Aorta (tissue), 5 donors: ENCODE measurements at places on chromosomes 12 and 14. TPM values are rescaled to one million over a fixed set of nuclear protein-coding genes. Genes with fewer than 3 reads are reported as not detected.

DNA sequence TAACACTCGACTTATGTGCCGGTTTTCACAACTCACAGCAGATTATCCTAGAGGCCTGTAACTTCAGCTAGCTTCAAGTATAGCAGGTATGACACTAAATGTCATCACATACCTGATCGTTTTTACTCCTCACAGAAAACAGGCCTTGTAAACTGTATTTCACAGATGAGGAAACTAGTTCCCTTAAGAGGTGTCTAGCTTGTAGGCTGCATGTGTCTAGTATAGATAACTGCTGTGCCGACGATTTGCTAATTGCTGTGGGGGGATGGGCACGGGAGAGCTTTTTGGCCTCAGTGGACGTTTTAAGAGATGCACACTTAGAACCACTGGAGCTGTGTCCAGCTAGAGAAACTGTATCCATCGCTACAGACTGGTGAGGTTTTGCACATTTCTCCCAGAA lies 78.8 kb downstream of the PAPOLA start:
- no peaks in the 10 kb centered on the region for H3K4me1 ChIP-seq
- no peak overlapping the region for H3K4me3 ChIP-seq
- no peaks in the 10 kb centered on the region for H3K36me3 ChIP-seq
- no peak for DNase-seq
- no peak overlapping the region for H3K27ac ChIP-seq
- H3K27me3 ChIP-seq, result no peaks in the 10 kb centered on the region

DNA sequence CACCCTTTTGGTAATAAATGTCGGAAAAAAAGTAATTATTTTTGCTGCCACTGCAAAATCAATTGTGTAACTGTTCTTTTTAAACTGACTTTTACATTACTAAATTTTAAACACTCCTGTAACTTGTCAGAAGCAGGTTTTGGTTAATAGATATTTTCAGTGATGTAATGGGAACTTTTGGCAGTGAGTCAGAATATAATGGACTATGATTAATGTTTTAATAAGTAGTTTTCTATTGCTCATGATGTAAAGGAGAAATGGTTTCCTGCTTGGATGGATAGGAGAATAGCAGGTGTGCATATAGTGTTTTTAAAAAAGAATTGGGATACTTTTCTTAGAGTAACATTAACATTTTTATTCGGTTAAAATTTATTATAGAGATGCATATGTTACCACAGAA lies 58.8 kb downstream of the TRMT5 start:
- no peaks in the 10 kb centered on the region for H3K27me3 ChIP-seq
- H3K4me1 ChIP-seq, result no peaks in the 10 kb centered on the region
- no peak overlapping the region for H3K27ac ChIP-seq

- no peak overlapping the region for H3K27ac ChIP-seq
- no peak for DNase-seq
- H3K36me3 ChIP-seq, result no peaks in the 10 kb centered on the region
- no peaks in the 10 kb centered on the region for H3K4me1 ChIP-seq
- H3K4me3 ChIP-seq, result no peak overlapping the region
These were observed 160.8 kb upstream of the GZMB start for GRCh38 chr14:24794644-24795305.

DNA sequence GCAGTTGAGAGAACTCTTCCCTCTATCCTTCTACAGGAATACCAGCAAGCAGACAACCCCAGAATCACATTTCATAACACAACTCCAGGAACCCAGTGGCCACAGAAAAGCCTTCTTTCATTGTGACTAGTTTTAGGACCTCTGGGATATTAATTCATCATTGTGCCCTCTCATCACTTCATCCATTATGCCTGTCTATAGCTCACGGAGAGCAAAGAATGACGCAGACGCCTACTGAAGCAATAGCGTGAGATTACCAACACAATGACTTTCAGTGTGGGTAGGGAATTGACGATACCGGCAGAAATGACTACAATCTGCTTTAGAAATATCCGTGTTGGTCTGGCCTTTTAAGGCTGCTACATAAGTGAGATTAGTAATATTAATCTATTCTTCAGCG lies 158.1 kb upstream of the FOXG1 start:
- no peak overlapping the region for H3K4me3 ChIP-seq
- no peaks in the 10 kb centered on the region for H3K27me3 ChIP-seq
- H3K27ac ChIP-seq, result no peak overlapping the region
- H3K4me1 ChIP-seq, result no peaks in the 10 kb centered on the region
- DNase-seq, result no peak
- H3K36me3 ChIP-seq, result no peaks in the 10 kb centered on the region

GRCh38 chr12:75560167-75560566 lies 48.8 kb upstream of the KRR1 start:
- H3K27ac ChIP-seq, result no peak overlapping the region
- H3K4me3 ChIP-seq, result no peak overlapping the region

- no peaks in the 10 kb centered on the region for H3K36me3 ChIP-seq
- DNase-seq, result no peak
- H3K27me3 ChIP-seq, result no peaks in the 10 kb centered on the region
- H3K4me3 ChIP-seq, result no peak overlapping the region
- H3K27ac ChIP-seq, result no peak overlapping the region
These were observed 365.0 kb downstream of the CCER1 start for GRCh38 chr12:90589956-90590355.

DNA sequence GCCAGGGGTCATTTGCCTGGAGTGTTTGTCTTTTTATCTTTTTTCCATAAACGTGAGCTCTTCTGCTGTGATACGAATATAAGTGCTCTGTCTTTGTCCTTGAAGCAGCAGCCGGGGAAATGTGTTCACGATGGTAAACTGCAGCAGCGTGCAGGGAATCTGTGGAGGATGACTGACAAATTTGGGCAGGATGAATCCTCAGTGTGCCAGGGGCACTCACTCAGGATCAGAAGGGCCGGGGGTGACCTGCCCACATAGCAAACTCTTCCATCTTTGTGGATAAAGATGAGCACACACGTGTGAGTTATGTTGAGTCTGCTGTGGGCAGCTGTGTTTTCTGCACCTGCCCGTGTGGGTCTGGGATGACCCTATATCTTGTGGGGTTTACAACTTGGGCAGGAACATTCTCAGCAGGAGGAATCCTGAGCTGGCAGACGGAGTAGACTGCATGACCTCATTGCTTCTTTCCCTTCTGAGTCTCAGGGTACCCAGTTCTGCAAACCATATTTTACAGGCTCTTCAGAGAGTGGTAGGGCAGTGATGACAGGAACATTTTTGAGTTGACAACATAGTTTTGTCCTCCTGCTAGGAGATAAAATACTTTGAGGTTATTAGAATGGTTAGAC lies 711 bp downstream of the ANO4 start:
- no peak for DNase-seq
- no peak overlapping the region for H3K4me3 ChIP-seq
- no peaks in the 10 kb centered on the region for H3K27me3 ChIP-seq

- no peak overlapping the region for H3K4me3 ChIP-seq
- H3K36me3 ChIP-seq, result no peaks in the 10 kb centered on the region
- no peak overlapping the region for H3K27ac ChIP-seq
- no peaks in the 10 kb centered on the region for H3K4me1 ChIP-seq
- no peaks in the 10 kb centered on the region for H3K27me3 ChIP-seq
- no peak for DNase-seq
These were observed 60.9 kb upstream of the FUT8 start for GRCh38 chr14:65351493-65352194.

DNA sequence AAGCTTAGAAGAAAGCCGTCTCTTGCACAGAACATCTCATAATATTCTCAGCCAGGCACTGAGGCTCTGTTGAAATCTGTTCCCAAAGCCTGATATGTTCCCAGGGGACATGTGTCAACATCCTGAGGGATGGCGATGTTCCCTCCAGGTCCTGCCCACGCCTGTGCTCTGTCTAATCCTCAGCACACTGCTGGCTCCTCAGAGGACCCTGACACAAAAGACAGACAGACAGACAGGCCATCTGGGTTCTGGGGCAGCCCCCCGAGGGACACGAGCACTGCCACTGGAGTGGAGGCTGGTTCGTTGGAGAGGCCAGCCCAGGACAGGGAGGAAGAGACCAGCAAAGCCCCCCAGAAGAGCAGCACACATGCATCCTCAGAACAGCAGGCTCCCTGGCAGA lies 27.8 kb downstream of the CHGA start:
- H3K27me3 ChIP-seq, result no peaks in the 10 kb centered on the region
- no peak overlapping the region for H3K4me3 ChIP-seq
- H3K27ac ChIP-seq, result no peak overlapping the region
- H3K36me3 ChIP-seq, result no peaks in the 10 kb centered on the region
- no peak for DNase-seq

- H3K4me3 ChIP-seq, result no peak overlapping the region
- H3K27ac ChIP-seq, result no peak overlapping the region
- H3K36me3 ChIP-seq, result no peaks in the 10 kb centered on the region
- no peaks in the 10 kb centered on the region for H3K4me1 ChIP-seq
- H3K27me3 ChIP-seq, result no peaks in the 10 kb centered on the region
These were observed 25.7 kb downstream of the BRMS1L start for GRCh38 chr14:35851823-35852222.

DNA sequence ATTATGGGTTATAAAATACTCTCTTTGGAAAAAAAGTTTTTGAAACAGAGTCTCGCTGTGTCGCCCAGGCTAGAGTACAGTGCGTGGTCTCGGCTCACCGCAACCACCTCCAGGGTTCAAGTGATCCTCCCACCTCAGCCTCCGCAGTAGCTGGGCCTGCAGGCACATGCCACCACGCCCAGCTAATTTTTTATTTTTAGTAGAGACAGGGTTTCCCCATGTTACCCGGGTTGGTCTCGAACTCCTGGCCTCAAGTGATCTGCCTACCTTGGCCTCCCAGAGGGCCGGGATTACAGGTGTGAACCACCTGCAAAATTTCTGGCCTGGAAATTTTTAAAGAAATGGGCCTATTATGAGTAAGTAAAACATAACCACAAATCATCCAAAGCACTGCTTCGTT lies 3.8 kb downstream of the USP15 start:
- no peak for DNase-seq
- H3K4me3 ChIP-seq, result no peak overlapping the region
- H3K27ac ChIP-seq, result no peak overlapping the region
- H3K36me3 ChIP-seq, result no peaks in the 10 kb centered on the region
- no peaks in the 10 kb centered on the region for H3K27me3 ChIP-seq
- no peaks in the 10 kb centered on the region for H3K4me1 ChIP-seq

DNA sequence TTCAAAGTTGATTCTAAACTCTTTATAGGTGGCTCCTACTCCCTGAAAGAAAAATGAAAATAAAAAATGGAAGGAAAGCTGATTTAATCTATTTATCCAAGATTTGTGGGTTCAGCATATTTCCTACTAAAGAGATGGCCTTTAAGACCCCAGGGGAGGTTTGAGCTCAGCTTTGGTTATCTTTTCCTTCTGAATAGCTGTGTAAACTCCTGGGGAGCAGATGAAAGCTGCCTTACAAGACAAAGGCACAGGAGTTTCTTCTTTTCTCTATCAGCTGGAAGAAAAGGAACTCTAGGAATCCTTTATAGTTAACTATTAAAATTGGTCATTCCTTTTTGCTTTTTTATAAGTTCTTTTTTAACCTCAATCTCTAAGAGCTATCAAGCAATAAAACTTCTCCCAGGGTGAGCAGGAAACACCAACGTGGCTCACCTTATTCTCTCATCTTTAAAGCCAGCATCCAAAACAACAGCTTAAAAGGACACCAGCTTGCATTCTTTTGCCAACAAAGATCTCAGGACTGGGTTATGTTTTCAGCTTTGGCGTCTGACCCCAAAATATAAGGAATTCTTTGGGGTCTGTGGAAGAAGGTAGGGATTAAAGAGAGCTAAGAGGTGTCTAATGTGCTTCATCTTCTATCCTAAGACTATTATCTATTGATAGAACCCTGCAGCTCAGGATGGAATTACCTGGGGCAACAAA lies 371.7 kb upstream of the KITLG start:
- no peaks in the 10 kb centered on the region for H3K27me3 ChIP-seq
- no peak overlapping the region for H3K27ac ChIP-seq
- DNase-seq, result no peak
- H3K4me3 ChIP-seq, result no peak overlapping the region
- H3K4me1 ChIP-seq, result no peaks in the 10 kb centered on the region

DNA sequence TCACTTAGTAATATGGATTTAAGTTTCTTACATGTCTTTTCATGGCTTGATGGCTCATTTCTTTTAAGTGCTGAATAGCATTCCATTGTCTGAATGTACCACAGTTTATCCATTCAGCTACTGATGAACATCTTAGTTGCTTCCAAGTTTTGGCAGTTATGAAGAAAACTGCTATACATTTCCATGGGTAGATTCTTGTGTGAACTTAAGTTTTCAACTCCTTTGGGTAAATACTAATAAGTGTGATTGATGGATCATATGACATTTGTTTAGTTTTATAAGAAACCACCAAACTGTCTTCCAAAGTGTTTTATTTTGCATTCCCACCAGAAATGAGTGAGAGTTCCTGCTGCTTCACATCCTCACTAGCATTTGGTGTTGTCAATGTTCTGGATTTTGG lies 119.2 kb downstream of the NAV3 start:
- DNase-seq, result no peak
- no peaks in the 10 kb centered on the region for H3K36me3 ChIP-seq
- H3K27me3 ChIP-seq, result no peaks in the 10 kb centered on the region
- no peak overlapping the region for H3K4me3 ChIP-seq
- H3K4me1 ChIP-seq, result no peaks in the 10 kb centered on the region

DNA sequence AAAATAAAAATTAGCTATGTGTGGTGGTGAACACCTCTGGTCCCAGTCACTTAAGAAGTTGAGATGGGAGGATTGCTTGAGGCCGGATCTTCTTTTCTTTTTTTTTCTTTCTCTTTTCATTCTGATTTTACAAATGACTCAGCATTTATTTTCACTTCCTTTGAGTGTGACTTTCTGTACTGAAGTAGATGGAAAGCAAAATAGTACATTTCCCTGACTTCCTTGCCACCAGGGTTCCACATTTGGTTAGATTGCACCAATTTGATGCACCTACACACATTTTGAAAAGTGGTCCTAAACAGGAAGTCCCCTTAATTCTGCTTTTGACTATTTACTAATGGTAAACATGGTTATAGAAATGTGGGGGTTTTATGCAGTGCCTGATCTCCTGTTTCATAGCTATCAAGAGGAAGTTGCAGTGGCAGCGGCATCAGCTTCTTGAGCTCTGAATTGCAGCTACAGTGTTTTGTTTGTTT lies 13.0 kb upstream of the LEMD3 start:
- H3K4me3 ChIP-seq, result no peak overlapping the region
- no peaks in the 10 kb centered on the region for H3K27me3 ChIP-seq
- no peaks in the 10 kb centered on the region for H3K36me3 ChIP-seq
- no peak for DNase-seq

DNA sequence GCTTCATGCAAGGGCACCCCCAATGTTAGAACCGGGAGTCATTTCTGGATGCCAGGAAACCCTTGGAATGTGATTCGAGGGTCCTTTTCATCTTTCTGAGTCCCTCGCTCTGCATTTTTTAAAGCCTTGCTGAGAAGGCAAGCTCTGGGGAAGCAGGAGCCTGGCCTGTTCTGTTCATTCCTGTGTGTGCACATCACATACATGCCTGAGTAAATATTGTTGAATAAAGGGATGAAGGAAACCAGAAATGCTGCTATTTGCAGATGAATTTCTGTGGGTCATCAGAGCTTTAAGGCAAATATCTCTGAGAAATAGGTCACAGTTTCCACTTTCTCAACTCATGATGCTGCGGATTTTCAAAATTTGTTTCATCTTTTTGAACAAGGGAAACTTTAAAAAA lies 170.1 kb downstream of the PAH start:
- no peaks in the 10 kb centered on the region for H3K36me3 ChIP-seq
- H3K27ac ChIP-seq, result no peak overlapping the region
- H3K4me1 ChIP-seq, result no peaks in the 10 kb centered on the region

- H3K36me3 ChIP-seq, result peaks cover 5% of the 10 kb centered on the region
- H3K4me3 ChIP-seq, result no peak overlapping the region
- no peak for DNase-seq
- H3K27ac ChIP-seq, result no peak overlapping the region
These were observed 8.9 kb downstream of the AJUBA start for GRCh38 chr14:22973217-22974032.

Gene GLIPR1L1
- not detected for total RNA-seq

Gene KRT79
- total RNA-seq, result not detected

Gene C1QL4
- not detected for total RNA-seq

Gene LTB4R2
- 3.7 TPM for total RNA-seq

Gene CD163L1
- total RNA-seq, result 10.2 TPM

Gene CCDC60
- not detected for total RNA-seq

Gene RFX4
- not detected for total RNA-seq

Gene KRT77
- total RNA-seq, result not detected
